ENCODE measurements at places on chromosomes 6 and 20.

DNA sequence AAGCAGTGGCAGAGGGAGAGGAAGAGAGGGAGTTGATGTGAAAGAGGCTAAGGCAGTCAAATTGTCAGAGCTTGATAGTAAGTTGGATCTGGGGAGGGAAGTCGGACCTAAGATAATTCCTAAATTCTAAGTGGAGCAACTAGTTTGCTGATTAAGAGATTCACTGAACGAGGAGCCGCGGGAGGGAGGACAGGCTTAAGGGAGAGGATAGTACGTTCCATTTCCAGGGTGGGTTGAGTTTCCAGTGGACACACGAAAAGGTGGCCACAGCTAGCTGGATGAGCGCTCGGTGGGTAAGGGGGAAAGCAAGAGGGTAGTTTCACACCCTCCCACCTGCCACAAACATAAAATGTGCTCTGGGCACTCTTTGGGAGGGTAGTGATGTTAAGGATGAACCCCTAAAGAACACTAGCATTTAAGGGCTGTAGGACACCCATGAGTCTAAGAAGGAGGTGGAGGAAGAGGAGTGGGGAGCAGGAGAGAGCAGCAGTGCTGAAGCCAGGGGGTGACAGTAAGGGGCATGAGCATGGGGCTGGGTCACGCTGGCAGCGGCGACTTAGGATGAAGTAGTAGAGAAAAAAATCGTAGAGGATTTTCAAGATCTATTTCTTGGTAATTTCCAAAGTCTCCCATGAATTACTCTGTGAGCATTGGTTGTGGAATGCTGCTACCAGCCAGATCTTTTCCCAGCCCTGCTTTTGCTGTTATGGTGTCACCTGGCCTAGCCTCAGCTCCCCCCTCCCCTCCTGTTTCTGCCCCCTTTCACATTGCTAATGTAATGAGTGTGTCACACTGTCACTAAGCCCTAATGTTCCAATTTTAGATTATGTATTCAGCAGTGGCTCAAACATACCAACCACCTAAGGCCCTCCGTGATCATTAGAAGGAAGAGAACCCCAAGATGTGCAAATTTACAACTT lies 21.4 kb downstream of the ACTR5 start:
- no peak for DNase-seq

GRCh38 chr6:20693466-20694063 lies 159.3 kb downstream of the CDKAL1 start:
- no peak for DNase-seq

DNA sequence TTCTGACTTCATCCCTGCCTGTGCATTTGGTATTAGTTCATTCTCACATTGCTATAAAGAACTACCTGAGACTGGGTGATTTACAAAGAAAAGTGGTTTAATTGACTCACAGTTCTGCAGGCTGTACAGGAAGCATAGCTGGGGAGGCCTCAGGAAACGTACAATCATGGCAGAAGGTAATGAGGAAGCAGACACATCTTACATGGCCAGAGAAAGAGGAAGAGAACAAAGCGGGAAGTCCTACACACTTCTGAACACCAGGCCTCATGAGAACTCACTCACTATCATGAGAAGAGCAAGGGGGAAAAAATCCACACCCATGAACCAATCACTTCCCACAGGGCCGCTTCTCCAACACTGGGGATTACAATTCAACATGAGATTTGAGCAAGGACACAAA lies 303.9 kb downstream of the CBLN4 start:
- no peak for DNase-seq

DNA sequence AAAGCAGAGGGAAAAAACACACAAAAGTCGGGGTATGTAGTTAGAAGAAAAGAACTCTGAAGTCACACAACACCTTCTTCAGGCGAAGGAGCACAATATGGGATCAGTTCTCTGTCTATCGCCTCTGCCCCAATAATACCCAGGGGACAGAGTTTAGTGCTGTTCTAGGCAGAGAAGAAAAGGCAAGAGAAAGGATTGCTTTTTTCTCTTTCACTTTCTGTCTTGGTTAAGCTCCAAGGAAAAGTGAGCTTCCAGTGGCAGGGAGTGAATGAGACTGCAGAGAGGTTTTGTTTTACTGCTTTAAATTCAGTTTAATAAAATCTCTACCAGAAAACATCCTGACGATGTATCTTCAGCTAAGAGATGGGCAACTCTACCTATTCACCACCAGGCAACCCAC lies 86.6 kb upstream of the STXBP5 start:
- DNase-seq, result no peak

DNA sequence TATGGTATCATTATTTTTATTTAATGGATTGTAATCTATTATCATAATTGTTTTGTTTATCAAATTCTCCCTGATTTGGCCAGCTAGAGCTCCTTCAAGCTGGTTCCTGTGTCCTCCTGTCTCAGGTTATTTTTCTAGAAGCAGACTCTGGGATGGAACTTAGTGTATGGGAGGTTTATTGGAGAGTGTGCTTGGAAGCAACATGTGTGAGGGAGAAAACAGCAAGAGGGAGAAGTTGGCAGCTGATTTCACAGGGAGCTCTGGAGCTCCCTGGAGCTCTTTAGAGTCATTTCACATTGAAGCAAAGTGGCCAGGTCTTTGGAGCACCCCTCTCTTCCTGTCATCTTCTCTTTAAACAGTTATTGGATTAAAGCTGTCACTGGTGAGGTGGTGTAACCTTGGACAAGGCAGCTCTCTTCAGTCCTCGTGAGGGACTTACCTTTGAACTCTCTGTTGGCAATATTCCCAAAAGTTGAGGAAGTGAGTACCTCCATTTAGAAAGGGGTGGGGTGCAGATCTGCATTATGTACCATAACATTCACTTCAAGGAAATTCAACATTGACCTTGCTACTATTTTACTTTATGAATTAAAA lies 103.6 kb downstream of the PHF3 start:
- DNase-seq, result no peak

All from NCI-H1417 (cell line).